IPS DF 19.7 (cell line): ENCODE measurements at places on chromosomes 1 and 21.

DNA sequence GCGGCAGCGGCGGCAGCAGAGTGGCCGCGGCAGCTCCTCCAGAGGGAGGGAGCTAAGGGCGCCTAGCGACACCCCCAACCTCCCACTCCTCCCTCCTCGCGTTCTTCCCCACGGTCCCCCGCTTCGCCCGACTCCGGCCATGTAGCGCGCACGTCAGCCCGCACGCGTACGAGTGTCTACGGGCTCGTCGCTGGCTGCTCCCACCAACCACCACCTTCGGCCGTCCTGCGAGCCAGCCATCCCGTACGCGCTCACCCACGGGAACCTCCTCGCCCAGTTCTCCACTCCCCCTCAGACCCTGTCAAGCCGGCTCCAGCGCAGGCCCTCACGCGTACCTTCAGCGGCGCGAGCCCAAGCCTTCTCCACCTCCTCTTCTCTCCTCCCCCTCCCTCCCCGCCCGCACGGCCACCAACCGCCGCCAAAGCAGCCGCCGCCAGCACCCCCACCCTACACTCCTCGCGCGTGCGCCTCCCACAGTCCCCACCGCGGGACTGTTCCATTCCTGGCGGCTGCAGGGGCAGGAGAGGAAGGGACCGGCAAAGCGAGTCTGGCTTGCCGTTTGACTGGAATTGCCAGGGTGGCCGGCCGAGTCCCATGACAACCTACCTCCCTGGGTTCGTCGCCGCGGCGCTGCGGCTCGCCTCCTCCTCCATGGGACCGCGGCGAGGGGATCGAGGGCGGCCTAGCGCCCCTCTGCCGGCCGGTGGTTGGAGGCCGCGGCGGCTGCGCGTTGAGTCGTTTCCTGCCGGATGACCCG is at the start of gene YY1AP1:
TSS of gene YY1AP1 (minus strand) at position 451 of the 757 bp plus-strand sequence. CDS start 8,338 bp downstream, outside the sequence.
- DNase-seq: no peak

GRCh38 chr1:115088871-115089419 is 358 bp downstream of the TSPAN2 start:
- no peak for DNase-seq

DNA sequence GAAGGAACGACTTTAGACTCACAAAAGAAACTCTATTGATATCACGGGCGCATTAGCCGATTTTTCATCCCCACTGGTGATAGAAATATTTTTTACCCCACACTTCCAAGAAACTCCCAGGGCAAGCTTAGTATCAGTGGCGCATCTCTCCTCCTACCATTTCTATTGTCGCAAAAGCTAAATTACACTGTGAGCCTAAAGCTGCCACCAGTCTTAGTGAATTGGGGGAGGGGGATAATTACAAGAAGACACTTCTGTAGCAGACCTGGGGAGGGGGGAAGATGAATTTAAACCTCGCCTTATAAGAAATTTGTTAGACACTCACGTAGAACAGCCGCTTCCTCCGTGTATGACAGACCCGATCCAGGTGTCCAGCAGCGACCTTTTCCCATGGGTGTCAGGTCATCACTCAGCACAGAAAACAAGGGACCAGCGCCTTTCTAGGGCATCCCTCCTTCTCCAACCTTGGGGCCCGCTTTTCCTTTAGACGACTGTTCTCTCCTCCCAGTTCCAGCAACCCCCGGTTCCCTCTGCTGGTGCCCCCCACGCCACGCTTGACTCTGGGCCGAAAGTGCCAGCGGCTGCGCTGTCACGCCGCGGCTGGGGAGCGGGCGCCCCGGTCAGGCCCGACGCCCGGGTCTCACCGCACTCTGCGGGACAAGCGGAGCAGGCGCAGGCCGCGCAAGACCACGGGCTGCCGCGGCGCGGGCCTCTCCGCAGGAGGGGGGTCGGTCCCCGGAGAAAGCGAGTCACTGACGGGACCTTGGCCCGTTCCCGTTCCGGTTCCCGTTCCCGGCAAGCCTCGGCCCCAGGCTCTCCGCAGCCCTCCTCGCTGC is 821 bp downstream of the PHC2 start:
- DNase-seq: no peak

DNA sequence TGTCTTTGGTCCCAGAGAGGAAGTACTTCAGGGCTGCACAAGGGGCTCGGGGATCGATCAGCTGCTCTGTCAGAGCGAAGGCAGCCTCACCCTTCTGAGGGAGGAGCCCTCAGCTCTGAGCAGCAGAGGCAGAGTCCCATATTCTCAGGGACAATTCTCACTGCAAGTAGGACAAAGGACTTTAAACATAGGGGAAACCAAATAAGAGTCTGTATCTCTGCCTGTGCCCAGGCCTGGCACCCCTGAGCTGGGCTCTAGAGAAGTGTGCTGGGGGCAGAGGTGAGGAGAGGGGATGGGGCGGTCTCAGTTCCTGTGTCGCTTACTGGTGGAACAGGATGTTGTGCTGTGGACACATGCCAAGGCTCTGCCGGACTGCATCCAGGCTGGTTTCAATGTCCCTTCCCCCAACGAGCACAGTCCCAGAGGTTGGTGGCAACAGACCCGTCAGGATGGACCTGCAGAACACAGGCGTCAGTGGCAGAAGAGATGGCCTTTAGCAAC is 76.6 kb downstream of the ABCA4 start:
- no peak for DNase-seq
